ENCODE measurements at places on chromosomes 4 and X.

DNA sequence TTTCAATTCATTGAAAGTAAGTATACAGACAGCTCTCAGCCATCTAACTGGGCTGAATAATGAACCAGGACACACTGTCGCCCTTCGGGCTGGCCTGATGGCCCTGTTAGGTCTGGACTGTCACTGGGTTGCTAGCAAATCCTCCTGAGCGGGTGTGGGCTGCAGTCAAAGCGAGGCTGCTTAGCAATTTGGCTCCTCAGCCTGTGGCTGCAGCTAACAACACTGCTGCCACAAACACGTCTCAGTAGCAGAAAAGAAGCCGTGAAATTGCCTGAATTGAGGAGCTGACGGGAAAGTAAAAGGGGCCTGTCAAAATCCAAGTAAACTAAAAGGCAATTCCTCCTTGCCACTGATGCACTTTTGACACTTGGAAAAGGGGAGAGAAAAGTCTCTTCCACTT lies 72.8 kb downstream of the SMIM20 start:
- no peak for DNase-seq

- no peak for DNase-seq
These were observed 182.6 kb upstream of the PUDP start for GRCh38 chrX:7330556-7330955.

- DNase-seq, result no peak
These were observed 568 bp downstream of the MAGEC1 start for GRCh38 chrX:141904262-141904661.

GRCh38 chr4:98179951-98180350 lies 36.7 kb upstream of the STPG2 start:
- DNase-seq, result no peak

GRCh38 chr4:177057186-177057585 lies 252.5 kb upstream of the NEIL3 start:
- no peak for DNase-seq

- no peak for DNase-seq
These were observed 58.3 kb upstream of the PRKX start for GRCh38 chrX:3771766-3772165.

- DNase-seq, result no peak
These were observed 90.4 kb upstream of the EOLA2 start for GRCh38 chrX:150028692-150029091.

DNA sequence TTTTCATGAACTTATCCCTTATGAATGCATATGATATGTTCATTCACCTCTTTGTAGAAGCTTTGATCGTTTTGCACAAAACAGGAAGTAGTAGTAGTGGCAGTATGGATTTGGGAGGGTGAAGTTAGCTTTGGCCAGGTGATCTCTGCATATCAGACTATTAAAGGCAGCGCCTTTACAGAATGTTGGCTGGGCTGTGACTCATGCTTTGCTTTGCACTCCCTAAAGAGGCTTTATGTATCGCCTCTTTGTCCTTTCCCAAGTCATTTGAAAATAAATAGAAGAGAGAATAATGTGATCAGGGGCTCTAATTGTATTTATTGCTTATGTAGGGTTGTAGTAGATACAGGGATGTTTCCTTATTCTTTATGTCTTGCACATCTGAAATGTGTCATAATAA lies 50.4 kb downstream of the SHROOM3 start:
- no peak for DNase-seq

DNA sequence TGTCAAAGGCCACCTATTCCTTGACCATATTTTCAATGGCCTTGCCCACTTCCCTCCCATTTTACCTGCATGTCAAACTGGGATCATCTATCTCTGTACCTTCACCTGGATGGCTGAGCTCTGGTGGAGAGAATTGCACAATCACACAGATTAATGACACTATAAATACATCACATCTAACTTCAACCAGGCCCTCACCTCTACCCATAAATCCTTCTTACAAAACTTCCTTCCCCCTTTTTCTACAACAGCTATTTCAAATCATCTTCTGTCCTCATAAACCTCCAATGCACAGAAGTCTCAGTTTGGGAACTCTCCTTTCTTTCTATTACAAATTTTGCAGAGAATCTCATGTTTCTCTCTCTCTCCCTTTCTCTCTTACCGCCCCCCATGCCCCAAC lies 9.2 kb downstream of the PALLD start:
- DNase-seq, result no peak

GRCh38 chr4:76301068-76301774 lies 5.3 kb upstream of the STBD1 start:
- DNase-seq, result no peak

- no peak for DNase-seq
These were observed 333.3 kb upstream of the DDX53 start for GRCh38 chrX:22666441-22666840.

GRCh38 chrX:2502120-2502667 lies 1.4 kb upstream of the DHRSX start:
- no peak for DNase-seq

- no peak for DNase-seq
These were observed 127.0 kb upstream of the FUNDC1 start for GRCh38 chrX:44669626-44670025.

- no peak for DNase-seq
These were observed 28.3 kb upstream of the UXT start for GRCh38 chrX:47687263-47687662.

- DNase-seq, result no peak
These were observed 71.8 kb downstream of the DIAPH2 start for GRCh38 chrX:96756491-96756890.
